ENCODE measurements at places on chromosomes 6 and 20.

GRCh38 chr20:49987015-49987867 lies 4.5 kb downstream of the SNAI1 start:
- DNase-seq, result no peak

- peak; percentile 28 for DNase-seq
Observed at GRCh38 chr20:62350098-62350628, 16.9 kb downstream of the LAMA5 start.

GRCh38 chr20:43809206-43809819 lies 82.5 kb upstream of the GTSF1L start:
- no peak for DNase-seq

DNA sequence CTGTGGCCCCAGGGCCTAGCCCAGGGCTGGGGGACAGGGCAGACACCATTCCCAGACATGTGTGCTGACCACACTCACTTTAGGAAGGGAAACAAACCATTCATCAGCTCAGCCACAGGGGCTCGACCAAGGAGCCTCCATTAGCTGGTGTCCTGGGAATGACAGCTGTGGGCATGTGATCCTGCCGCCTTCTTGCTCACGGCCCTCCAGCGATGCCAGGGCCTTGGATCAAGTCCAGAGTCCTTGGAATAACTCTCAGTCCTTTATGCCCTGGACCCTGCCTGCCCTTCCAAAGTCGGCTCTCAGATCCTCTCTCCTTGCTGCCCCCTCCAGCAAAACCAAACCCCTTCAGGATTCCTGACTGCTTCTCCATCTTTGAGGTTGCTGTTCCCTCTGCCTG lies 165.0 kb upstream of the RNF24 start:
- DNase-seq, result no peak

GRCh38 chr20:54017846-54018245 lies 52.5 kb downstream of the BCAS1 start:
- DNase-seq, result no peak

- peak; percentile 53 for DNase-seq
Observed at GRCh38 chr6:12174878-12175277, 115.3 kb upstream of the EDN1 start.

GRCh38 chr6:147675281-147675680 lies 166.8 kb downstream of the SAMD5 start:
- DNase-seq, result peak; percentile 24

DNA sequence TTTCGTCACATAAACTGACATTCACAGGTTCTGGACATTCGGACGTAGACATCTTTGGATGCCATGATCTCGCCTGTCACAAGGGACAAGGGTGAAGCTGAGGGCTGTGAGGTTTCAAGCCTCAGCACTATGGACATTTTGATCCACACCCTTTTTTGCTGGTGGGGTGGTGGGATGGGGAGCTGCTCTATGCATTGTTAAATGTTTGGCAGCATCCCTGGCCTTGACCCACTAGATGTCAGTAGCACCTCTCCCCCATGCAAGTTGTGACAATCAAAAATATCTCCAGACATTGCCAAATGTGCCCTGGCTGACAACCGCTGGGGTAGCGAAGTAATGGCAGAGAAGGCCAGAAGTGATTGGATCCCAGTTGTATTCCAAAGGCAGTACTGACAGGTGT lies 229.4 kb downstream of the TSHZ2 start:
- no peak for DNase-seq

- no peak for DNase-seq
Observed at GRCh38 chr20:12023194-12023795, 105.6 kb downstream of the BTBD3 start.

- no peak for DNase-seq
Observed at GRCh38 chr6:13924949-13925881, at the start of gene RNF182. TSS of gene RNF182 (plus strand) at chr6:13924952. CDS start at chr6:13977120, 52,168 bp downstream.

GRCh38 chr6:165936660-165937059 lies 231.0 kb downstream of the TBXT start:
- DNase-seq, result no peak

- DNase-seq, result no peak
Observed at GRCh38 chr6:56695702-56696101, 53.0 kb upstream of the DST start.

- DNase-seq, result no peak
Observed at GRCh38 chr6:36323062-36323461, 13.6 kb downstream of the BNIP5 start.

GRCh38 chr20:2796011-2796660 lies 4.3 kb downstream of the CPXM1 start:
- no peak for DNase-seq

DNA sequence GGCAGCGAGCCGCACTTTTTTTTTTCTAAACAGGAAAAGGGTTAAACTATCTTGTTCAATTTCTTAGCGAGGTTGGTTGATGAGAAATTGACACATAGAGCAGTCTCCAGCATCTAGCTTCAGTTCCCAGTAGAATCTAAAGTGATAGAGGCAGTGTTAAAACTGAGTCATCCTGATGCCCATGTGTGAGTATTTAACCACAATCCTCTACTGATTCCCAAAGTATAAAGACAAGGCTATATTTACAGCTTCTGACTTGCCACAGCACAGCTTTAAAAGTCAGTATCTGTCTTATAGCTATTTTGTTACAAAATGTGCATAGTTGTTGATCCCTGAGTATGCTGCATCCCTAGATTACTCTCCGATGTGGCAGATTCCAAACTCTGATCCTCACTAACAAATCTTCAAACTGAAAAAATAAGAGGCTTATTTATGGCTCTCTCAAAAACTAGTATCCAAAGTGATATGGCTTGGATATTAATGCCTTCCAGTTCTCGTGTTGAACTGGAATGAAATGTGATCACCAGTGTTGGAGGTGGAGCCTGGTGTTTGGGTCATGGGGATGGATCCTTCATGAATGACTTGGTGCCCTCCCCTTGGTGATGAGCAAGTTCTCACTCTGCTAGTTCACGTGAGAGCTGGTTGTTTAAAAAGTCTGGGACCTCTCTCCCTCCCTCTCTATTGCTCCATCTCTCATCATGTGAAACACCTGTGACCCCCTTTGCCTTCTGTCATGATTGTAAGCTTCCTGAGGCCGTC lies 13.1 kb upstream of the POPDC3 start:
- DNase-seq, result no peak

Measured in cardiac fibroblast (primary cell).